ENCODE measurements at places on chromosomes 12 and 14.

DNA sequence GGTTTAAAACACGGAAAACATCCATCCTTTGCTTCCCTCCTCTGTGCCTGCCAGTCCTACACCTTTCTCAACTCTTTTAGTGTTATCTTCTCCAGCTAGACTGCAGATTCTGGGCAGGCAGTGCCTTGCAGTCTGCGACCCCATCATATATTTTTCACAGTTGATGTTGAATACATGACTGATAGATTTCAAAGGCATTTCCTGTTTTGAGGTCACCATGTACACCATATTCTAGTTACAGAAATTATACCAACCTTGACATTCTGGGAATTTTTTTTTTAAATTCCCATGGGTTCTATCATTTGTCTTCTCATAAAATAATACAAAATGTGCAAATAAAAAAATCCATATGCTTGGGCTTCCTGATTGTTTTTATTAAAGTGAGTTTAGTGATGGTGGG lies 16.6 kb downstream of the SOCS2 start:
- DNase-seq: no peak

GRCh38 chr12:3418609-3419390 lies 72.2 kb upstream of the PRMT8 start:
- DNase-seq: no peak

DNA sequence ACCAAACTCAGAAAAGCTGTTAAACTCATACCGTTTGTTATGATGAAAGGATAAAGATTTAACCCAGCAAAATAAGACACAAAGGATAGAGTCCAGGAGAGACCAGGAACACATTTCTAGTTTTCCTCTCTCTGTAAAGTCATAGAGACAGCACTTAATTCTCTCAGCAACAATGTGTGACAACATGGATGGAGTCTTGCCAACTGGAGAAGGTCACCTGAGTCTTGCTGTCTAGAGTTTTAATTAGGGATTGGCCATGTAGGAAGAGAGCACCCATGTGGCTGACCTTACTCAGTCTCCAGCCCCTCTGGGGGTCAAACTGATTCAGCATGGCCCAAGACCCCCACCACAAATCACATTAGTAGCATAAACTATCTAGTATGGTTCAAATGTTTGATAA lies 151.0 kb upstream of the ATF7IP start:
- no peak for DNase-seq

- no peak for DNase-seq
Measured at GRCh38 chr14:23725980-23726710, 90.0 kb downstream of the DHRS2 start.

DNA sequence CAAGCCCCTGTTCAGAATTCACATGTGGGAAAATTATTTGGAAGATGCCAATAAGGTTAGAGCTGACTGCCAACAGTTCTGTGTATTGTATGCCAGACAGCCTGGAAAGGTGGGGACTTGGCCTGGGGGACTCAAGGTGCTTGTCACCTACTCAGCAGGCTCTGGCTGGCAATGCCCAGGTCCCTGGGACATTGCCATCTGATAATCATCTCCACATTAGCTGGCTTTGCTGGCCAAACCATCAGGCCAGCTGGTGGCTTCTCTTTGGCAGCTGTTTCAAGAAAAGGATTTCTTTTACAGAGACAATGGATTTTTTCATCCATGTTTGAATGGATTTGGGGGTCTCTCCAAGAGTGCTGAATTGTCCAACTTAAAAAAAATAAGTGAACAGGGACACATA lies 165.2 kb downstream of the BRMS1L start:
- DNase-seq: no peak

DNA sequence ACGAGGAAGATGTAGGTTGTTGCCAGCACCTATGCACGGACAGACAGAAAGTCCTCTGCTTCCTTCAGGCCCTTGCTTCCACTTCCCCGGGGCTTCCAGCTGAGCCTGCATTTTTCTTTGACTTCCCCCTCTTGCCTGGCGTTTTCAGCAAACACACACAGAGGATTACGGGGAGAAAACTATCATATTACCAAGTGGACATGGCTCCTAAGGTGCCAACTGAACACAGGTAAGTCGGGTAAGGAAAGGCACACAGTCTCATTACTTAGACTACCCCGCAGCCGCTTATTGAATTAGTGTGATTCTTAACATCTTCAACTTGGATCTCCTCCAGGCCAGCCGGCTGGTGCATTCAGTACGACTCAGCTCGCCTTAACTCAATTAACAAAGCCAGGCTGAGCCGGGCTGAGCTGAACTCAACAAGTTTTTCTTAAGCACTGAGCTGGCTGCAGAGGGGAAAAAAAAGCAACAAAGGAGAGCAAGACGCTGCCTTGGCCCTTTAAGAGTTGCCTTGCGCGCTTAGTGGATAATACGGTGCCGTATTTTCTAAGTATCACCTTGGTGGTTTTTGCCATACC lies 19.2 kb upstream of the MAP1LC3B2 start:
- DNase-seq: peak; percentile 53

- peak; percentile 2 for DNase-seq
Measured at GRCh38 chr12:34294671-34295365, 272.5 kb downstream of the ALG10 start.

DNA sequence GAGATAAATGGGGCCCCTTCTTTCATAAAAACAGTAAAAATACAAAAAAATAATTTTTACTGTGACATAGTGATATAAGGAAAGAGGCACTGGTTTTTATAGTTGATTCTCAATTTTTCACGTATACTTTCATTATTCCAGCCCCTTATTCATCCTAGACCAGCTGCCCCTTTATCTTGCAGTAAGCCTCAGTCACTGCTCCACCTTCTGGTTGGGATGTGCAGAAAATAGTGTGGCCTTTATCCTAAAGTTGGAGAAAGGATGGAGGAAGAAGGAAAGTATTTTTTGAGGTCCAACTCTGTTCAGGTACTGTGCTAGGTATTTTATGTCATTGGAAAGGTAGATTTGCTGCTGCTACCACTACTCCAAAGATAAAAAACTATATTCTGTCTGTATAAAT lies 172.7 kb downstream of the ANO6 start:
- no peak for DNase-seq

GRCh38 chr12:20798554-20798953 lies 12.0 kb upstream of the SLCO1B3 start:
- DNase-seq: no peak

GRCh38 chr14:60964904-60965303 lies 16.0 kb downstream of the TRMT5 start:
- no peak for DNase-seq

- DNase-seq: peak; percentile 89
Measured at GRCh38 chr14:104768437-104769323, 15.7 kb downstream of the SIVA1 start.

All from left ventricle myocardium inferior (tissue), 1 donor.